ENCODE measurements at places on chromosomes 12 and 14.

- no peak for DNase-seq
Measured at GRCh38 chr14:60758885-60759284, 24.3 kb downstream of the MNAT1 start.

GRCh38 chr12:112439769-112440168, 21.0 kb downstream of the PTPN11 start:
- DNase-seq = no peak

DNA sequence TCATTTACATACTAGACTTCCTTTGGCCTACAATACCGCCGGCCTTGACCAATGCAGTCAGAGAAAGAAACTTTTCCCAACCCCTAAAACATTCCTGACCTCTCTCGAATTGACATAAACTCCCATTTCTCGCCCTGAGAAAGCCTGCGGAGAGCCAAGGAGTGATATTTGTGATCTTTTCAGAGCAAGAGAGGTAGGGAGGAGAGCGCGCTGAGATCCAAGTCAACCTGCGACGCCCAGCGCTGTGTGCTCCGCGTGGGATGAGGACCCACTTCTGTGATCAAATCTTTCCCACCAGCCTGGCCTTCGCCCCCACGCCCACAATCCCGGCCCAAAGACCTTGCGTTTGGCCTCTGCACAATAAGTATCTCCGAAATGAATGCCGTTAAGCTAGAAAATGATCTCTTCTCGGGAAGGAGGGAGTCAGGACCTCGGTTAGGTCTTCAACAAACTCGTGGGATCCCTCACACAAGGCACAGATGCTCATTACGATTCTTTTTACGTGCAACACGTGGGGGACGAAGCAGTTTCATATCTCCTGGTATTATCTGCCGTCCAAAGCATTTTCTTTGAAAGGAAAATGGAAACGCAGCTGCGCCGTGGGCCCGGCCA, 6.3 kb upstream of the NPAS3 start:
- DNase-seq = no peak

- DNase-seq = no peak
Measured at GRCh38 chr14:66315548-66315947, 170.6 kb upstream of the CCDC196 start.

GRCh38 chr12:12425001-12425400, 68.1 kb downstream of the BORCS5 start:
- no peak for DNase-seq

DNA sequence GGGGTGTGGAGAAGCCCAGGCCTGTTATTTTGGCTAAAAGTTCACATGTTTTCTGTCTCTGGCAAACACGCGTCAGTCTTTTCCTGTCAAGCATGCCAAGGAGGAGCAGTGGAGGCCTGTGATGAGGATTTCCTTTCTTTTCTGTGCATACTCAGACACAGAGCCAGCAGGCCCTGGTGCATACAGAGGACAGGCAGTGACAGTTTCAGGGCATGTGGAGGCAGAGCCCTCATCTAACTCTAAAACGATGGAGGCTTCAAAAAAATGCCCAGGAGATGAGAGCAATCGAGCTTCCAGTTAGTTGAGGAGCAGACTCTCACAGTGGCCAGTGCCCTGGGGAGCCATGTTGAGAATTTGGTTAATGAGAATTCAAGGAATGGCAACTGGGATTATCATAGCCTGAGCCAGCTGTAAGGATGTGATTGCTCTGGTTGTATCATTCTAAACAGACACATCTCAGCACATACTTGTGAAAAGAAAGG, 66.5 kb downstream of the TRAFD1 start:
- no peak for DNase-seq

GRCh38 chr14:61950340-61950739, 188.1 kb downstream of the SNAPC1 start:
- DNase-seq = no peak

- no peak for DNase-seq
Measured at GRCh38 chr12:125122668-125123067, 57.4 kb downstream of the AACS start.

- DNase-seq = no peak
Measured at GRCh38 chr14:77238996-77239395, 32.0 kb downstream of the NGB start.

- DNase-seq = no peak
Measured at GRCh38 chr14:20836668-20837338, 34.2 kb upstream of the RNASE1 start.

DNA sequence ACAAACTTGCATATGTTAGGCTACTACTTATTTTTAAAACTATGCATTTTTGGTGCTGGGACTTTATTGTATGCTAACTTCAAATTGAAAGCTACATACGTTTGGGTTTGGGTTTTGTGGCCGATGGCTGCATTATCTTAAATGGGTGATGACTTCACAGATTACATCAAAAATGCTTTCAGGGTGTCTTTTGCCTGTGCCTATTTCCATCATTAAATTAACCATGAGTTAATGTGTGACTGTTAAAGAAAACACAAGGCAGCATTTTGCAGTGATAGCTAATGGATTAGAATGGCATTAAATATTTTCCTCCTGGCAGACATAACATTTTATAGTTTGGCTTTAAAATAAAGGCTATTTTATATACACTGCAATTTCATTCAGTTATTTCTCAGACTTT, 352.3 kb downstream of the EGLN3 start:
- no peak for DNase-seq

- no peak for DNase-seq
Measured at GRCh38 chr12:54959291-54960018, 25.1 kb downstream of the TESPA1 start.

- no peak for DNase-seq
Measured at GRCh38 chr14:91997492-91997891, 42.4 kb downstream of the TRIP11 start.

GRCh38 chr12:52254180-52254964, 20.1 kb upstream of the KRT86 start:
- no peak for DNase-seq

DNA sequence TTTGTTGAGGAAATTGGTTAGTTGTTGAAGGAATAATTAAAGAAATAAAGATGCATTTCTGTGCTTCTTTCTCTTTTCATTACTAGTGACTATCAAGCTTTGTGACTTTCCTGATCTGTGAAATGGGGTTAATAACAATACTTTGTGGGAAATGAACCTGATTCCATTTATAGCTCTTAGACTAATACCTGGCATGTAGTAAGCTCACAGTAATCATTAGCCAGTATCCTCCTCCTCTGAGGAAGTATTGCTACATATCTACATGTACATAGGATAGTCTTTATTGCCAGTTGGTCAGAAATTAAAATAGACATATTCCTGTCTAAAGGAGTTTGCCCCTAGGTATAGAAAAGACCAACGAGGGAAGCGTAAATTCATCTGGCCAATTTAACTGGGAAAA, 1.8 kb upstream of the CCDC198 start:
- no peak for DNase-seq

GRCh38 chr14:63905370-63905769, 52.6 kb downstream of the SYNE2 start:
- DNase-seq = no peak

- no peak for DNase-seq
Measured at GRCh38 chr14:94897082-94897481, 127.2 kb upstream of the GSC start.

DNA sequence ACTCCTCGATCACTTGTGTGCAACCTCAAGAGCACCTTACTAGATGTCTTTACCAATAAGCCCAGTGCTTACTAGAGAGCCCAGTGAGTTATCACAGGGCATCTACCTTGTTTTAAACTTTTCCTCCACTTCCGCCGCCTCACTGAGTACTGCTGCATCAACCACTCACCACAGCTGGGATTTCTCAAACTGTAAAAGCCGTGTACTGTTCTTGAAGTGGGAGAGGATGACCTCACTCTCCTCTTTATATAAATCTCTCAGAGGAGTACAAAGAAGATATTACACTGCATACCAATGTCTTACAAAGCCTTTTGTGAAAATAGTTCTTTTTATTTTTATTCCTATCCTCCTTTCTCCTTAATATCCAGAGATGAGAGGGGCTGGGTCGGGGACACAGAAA, 94.1 kb downstream of the PLCZ1 start:
- no peak for DNase-seq

- no peak for DNase-seq
Measured at GRCh38 chr12:65630555-65630954, 193.7 kb upstream of the HMGA2 start.

GRCh38 chr12:117417004-117417403, 55.6 kb upstream of the NOS1 start:
- DNase-seq = no peak

GRCh38 chr12:152440-152839, 61.5 kb downstream of the SLC6A12 start:
- DNase-seq = no peak

- no peak for DNase-seq
Measured at GRCh38 chr12:127169321-127170181, 1097.4 kb upstream of the TMEM132C start.

DNA sequence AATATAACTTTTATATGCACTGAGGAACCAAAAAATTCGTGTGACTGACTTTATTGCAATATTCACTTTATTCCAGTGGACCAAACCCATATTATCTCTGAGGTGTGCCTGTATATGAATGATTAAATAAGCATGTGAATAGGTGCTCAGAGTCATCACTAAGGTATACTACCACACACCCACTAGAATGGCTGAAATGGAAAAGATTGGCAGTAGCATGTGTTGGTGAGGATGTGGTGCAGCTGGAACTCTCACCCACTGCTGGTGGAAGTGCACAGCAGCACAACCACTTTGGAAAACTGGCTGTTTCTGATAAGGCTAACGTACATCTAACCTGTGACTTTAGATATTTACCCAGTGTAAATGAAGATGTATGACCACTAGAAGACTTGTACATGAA, 36.8 kb downstream of the GOLGA5 start:
- DNase-seq = no peak

- DNase-seq = no peak
Measured at GRCh38 chr12:52227606-52228166, 5.4 kb upstream of the KRT7 start.

GRCh38 chr12:27109334-27110028, 27.1 kb upstream of the C12orf71 start:
- DNase-seq = no peak

- DNase-seq = no peak
Measured at GRCh38 chr14:106631879-106632278, 1105.5 kb downstream of the TMEM121 start.

DNA sequence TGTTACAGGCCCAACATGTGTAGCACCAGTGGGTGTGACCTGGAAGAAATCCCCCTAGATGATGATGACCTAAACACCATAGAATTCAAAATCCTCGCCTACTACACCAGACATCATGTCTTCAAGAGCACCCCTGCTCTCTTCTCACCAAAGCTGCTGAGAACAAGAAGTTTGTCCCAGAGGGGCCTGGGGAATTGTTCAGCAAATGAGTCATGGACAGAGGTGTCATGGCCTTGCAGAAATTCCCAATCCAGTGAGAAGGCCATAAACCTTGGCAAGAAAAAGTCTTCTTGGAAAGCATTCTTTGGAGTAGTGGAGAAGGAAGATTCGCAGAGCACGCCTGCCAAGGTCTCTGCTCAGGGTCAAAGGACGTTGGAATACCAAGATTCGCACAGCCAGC, 8.6 kb downstream of the BCL2L14 start:
- no peak for DNase-seq

DNA sequence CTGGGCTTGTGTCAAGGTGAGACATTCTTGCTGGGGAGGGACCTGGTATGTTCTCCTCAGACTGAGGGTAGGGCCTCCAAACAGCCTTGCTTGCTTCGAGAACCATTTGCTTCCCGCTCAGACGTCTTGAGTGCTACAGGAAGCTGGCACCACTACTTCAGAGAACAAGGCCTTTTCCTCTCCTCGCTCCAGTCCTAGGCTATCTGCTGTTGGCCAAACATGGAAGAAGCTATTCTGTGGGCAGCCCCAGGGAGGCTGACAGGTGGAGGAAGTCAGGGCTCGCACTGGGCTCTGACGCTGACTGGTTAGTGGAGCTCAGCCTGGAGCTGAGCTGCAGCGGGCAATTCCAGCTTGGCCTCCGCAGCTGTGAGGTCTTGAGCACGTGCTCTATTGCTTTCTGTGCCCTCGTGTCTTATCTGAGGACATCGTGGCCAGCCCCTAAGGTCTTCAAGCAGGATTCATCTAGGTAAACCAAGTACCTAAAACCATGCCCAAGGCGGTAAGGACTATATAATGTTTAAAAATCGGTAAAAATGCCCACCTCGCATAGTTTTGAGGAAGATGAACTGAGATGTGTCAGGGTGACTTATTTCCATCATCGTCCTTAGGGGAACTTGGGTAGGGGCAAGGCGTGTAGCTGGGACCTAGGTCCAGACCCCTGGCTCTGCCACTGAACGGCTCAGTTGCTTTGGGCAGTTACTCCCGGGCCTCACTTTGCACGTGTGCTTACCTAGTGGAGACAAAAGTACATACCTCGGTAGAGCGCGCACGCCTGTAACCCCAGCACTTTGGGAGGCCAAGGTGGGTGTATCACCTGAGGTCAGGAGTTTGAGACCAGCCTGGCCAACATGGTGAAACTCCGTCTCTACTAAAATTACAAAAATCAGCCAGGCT, 4.3 kb downstream of the GAPDH start:
- DNase-seq = no peak

DNA sequence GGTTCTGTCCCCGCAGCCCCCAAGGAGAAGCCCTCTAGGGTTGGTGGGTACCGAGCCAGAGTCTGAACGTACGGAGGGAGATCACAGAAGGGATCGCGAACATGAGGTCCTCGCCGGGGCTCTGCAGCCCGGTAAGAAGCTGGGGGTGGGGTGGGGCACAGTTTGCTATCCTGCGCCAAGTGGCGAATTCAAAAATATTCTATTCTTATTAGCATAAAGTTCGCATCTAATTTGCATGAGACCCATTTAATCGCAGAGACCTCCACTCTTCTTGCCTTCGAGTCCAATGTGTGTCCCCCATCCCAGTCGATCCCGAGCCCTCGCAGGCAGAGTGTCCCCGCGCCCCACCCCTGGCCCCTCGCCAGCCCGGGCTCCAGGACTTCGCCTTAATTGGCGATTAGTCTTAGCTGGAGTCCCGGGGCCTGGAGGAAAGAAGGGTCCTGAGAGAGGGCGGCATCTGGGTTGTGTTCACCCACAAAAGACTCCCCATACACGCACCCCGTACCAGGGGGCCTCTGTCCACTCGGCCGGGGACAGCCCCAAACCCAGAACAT, 604 bp upstream of the ARHGEF25 start:
- no peak for DNase-seq

GRCh38 chr12:64714551-64714968, 44.6 kb downstream of the GNS start:
- DNase-seq = no peak

GRCh38 chr12:130579231-130579630, 136.9 kb downstream of the RIMBP2 start:
- no peak for DNase-seq

GRCh38 chr12:115507951-115508722, 769.4 kb downstream of the MED13L start:
- no peak for DNase-seq
